NCI-H524 treated with DMSO at 0.1 percent for 48 hours (cell line): ENCODE measurements at places on chromosomes 7 and 10.
A peak's percentile ranks its signal among the peaks of the same experiment; 100 is the strongest.

DNA sequence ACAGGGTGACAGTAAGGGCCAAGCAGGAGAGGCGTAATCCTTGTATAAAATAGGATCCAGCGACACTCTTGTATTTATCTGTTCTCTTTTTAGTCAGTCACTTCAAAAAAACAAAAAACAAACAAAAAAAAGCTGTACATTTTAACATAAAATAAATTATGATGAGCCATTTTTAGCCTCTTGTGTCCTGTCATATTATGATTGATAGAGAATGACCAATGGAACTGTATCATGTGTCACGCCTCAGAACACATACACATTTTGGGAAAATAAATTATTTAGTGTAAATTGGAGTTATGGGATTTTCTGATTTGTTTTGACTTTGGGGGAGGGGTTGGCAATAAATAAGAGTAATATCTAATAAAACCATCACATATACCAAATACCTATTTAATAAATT, 79.3 kb upstream of the SAMD8 start:
- DNase-seq, result no peak

- no peak for DNase-seq
Observed at GRCh38 chr7:95338832-95339231, 14.5 kb upstream of the PON1 start.

GRCh38 chr7:2730846-2731770, 43.1 kb downstream of the AMZ1 start:
- DNase-seq, result no peak

DNA sequence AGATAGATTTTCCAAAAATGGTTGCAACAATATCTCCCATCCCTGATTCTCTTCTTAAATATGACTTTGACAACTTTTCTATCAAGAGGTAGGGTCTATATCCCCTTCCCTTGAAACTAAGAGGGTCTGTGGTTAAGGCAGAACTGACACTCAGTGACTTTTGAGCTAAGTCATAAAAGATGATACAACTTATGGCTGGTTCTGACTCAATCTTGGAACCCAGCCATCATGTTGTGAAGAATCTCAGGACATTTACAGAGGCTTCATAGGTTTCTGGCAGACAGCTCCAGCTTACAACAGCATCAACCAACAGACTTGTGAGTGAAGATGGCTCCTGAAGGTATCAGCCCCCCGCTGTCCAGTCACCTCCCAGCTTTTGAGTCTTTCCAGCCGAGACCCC, 203.5 kb downstream of the RNLS start:
- no peak for DNase-seq

GRCh38 chr10:78178397-78178796, 144.7 kb downstream of the RPS24 start:
- DNase-seq, result no peak

GRCh38 chr7:25399000-25399750, 170.9 kb upstream of the NPVF start:
- DNase-seq, result no peak

DNA sequence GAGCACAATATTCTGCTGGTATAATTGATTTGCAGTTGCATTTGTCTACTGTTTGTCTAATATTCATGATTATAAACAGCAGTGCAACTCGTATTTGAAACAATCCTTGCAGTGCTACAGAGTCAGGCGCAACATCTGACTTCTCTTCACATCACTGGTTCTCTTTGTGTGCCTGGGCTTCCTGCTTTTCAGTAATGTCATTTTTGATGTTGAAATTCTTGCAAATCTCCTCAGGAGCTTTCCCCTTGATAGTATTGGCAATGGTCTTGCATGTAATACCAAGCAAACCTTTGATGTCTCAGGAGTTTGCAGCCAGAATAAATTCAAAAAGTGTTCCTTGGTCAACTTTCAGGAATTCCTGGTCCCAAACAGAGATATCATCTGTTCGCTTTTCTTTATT, 20.2 kb downstream of the HPS6 start:
- DNase-seq, result no peak

DNA sequence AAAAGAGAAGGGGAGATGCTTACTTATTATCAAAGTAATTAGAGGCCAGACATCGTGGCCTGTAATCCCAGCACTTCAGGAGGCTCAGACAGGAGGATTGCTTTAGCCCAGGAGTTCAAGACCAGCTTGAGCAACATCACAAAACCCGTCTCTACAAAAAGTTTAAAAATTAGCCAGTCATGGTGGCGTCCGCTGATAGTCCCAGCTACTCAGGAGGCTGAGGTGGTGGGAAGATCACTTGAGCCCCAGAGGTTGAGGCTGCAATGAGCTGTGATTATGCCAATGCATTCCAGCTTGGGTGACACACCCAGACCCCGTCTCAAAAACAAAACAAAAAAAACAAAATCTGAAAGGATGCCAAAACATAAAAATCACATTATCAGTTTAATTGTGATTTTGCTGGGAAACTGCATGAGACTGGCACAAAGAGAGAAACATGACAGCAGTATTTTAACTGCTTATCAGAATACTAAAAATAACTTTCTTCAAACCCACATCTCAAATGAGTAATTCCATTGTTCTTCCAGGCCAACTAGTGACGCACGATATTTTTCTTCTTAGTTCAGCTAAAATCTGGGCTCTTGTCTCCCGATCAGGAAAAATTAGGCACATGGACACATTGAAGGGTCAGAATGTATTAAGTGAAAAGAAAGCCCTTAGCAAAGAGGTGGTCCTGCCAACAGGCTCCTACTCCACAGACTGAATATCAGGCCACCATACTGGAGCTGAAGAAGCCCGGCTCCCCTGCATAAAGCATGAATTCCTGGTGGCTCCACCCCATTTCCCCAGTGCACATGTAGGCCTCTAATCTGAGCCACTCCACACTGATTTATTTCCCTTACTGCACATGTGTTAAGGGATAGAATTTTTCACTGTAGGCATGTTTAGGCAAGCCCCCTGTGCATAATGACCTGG, 9.6 kb upstream of the CCM2 start:
- peak; percentile 42 for DNase-seq

DNA sequence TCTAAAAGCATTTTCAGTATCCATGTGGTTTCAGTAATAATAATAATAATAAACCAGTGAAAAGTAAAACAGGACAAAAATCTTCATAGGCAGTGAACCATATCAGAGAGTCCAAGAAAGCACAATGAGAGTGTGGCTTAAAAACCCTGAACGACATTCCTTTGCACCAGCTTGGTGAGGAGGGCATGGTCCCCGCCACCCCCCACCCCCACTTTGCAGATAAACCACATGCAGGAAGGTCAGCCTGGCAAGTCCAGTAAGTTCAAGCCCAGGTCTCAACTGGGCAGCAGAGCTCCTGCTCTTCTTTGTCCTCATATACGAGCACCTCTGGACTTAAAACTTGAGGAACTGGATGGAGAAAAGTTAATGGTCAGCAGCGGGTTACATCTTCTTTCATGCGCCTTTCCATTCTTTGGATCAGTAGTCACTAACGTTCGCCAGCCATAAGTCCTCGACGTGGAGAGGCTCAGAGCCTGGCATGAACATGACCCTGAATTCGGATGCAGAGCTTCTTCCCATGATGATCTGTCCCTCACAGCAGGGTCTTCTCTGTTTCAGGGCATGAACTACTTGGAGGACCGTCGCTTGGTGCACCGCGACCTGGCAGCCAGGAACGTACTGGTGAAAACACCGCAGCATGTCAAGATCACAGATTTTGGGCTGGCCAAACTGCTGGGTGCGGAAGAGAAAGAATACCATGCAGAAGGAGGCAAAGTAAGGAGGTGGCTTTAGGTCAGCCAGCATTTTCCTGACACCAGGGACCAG, 172.5 kb downstream of the EGFR start:
- DNase-seq, result no peak

GRCh38 chr7:104862719-104863118, 151.3 kb upstream of the KMT2E start:
- no peak for DNase-seq

GRCh38 chr10:122206471-122207065, 64.5 kb upstream of the BTBD16 start:
- DNase-seq, result no peak

GRCh38 chr7:7911369-7912123, 57.0 kb upstream of the GLCCI1 start:
- DNase-seq, result no peak

DNA sequence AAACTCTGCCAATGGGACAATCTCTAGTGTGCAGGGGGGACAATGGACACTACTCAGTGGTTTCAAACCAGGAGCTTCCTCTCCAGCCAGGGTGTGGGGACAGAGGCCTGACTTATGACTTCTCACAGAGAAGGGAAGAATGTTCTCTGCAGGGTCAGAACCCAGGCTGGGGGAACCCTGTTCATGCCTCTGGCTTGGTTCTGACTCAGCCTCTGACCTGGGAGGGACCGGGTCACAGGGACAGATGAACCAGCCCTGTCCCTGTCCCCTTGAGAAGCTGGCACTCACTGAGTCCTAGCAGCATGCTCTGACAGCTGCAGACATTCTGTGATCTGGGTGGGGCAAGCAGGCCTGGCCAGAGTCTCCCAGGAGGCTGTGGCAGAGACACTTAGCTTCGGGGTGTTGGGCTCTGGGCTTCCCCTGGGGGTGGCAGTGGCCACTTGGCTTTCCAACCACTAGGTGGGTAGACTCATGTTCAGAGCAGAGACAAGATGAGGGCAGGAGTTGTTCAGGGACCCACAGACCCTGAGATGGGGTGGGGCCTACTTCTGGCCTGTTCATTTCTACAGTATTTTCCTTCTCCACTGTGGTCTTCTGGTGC, 13.6 kb downstream of the TSPAN15 start:
- DNase-seq, result no peak

GRCh38 chr10:101693651-101693977, 1.4 kb downstream of the FBXW4 start:
- DNase-seq, result no peak

DNA sequence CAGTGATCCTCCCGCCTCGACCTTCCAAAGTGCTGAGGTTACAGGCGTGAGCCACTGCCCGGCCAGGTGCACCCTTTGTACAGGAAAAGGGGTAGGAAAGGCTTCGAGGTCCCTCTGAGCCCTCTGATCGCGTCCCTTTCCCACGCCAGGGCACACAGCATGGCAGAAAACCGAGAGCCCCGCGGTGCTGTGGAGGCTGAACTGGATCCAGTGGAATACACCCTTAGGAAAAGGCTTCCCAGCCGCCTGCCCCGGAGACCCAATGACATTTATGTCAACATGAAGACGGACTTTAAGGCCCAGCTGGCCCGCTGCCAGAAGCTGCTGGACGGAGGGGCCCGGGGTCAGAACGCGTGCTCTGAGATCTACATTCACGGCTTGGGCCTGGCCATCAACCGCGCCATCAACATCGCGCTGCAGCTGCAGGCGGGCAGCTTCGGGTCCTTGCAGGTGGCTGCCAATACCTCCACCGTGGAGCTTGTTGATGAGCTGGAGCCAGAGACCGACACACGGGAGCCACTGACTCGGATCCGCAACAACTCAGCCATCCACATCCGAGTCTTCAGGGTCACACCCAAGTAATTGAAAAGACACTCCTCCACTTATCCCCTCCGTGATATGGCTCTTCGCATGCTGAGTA, 871 bp downstream of the POP7 start:
- DNase-seq, result no peak

DNA sequence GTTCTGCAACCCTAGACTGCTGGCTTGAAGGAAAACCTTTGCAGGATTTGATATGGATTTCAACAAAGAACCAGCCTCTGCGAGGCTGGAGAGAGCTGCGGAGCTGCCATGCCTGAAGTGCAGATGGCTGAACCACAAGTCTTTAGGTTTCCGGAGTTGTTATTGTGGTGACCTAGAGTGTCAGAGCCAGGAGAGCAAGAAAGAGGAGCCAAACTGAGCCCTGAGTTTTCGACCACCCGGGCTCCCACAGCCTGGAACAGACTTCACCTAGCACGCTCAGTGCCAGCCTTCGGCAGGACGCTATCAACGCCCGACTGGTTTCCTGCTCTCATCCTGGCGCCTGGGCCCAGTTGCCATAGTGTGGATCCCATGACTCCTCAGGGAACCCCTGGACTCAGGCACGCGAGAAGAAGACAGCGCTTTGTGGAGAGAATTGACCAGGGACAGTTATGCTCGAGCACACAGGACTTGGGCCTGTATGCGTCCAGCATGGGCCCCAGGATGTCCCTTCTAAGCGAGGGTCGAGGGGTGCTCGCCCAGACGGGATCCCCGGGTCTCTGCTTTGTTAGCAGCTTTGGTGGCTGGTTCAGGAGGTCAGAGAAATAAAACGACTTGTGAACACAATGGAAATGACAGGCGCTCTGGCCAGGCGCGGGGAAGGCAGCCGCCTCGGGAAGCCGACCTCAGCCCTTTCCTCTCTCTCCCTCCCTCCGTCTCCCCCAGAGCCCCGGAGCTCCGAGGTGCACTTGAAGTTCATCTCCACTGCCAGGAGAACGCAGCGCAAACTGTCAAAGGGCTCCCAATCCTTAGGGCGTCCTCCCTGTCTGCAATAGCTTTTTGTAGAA, 1.8 kb upstream of the GAD2 start:
- no peak for DNase-seq

DNA sequence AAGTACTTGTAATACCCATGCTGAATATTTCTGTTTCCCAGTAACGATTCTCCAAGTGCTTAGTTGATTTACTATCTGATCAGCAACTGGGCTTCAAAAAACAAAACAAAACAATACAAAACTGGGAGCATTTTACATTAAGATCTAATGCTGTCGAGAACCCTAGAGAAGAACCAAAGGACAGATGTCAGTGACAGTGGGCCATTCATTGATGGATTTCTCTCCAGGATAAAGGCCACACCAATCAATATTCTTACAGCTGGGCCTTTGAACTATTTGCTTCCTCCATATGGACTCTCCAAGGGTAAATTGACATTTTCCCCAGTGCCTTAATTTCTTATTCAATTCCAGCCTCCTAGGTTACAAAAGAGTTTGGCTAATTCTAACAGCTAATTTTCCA, 217.5 kb downstream of the ADAM12 start:
- DNase-seq, result no peak

GRCh38 chr7:24965831-24966708, 13.9 kb downstream of the OSBPL3 start:
- DNase-seq, result peak; percentile 47

DNA sequence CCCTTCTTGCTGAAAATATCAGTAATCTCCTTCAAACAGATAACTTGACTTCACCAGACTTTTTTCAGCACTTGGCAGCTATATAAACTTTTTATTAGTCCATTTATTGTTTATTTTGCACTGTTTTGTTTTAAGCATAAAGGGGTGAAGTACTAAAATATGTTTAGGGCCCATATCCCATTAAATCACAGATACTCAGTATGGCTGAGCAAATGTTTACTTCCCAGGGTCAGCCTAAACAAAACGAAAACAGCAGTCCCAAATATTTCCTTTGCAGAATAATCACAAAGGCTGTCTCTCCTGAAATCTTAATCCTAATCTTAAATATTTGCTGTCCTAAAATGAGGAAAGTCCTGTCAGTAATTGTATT, 649.6 kb downstream of the TNS3 start:
- no peak for DNase-seq
